ENCODE measurements at places on chromosomes 3 and 15.

DNA sequence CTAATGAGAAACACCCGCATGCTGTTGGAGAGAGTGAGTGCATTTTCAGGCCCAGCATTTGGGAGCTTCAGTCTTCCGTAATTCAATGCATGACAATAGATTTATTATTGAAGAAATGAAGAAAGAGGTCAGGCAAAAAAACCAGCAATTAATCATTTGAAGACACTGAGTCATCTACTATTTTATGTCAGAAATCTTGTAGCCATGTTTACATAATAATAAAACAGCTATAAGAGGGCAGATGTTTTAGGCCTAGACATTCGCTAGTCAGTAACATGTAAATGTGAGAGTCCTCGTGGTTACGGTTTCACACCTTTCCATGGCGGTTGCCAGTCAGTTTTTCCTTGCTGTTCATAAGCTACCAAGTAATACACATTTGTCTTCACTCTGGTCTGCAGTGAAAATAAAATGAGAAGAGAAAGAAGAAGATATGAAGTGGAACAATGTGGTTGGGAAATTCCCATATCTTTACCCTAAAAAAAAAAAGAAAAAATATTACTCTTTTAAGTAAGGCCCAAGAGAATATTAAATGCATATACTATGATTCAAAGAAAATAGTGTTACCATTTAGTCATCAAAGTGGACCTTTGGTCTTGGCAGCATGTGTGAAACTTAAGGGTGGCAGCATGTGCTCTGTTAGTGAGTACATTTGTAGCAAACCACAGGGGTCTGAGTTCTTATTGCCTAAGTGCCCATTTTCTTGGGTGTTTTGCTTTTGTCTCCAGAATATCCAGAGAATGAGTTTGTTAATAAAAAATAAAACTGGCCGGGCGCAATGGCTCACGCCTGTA is 140.5 kb upstream of the TBL1XR1 start:
- no peak for DNase-seq

- no peak for DNase-seq
Measured at GRCh38 chr3:198025644-198026043, 65.6 kb downstream of the LMLN start.

GRCh38 chr3:39168156-39168780 is 14.9 kb upstream of the CSRNP1 start:
- DNase-seq = no peak

- DNase-seq = no peak
Measured at GRCh38 chr3:153623834-153624233, 461.8 kb downstream of the RAP2B start.
